Ureter (tissue), 1 donor: ENCODE measurements at places on chromosomes 11 and 22. TPM values are rescaled to one million over a fixed set of nuclear protein-coding genes. Genes with fewer than 3 reads are reported as not detected.

CREB3L1 gene
- 39.6 TPM for total RNA-seq

TUBA8 gene
- total RNA-seq: 2.6 TPM

RAG2 gene
- not detected for total RNA-seq

TSG101 gene
- total RNA-seq: 51.5 TPM

NNMT gene
- total RNA-seq: 141 TPM

OR51B4 gene
- 0.42 TPM for total RNA-seq

NLRP10 gene
- total RNA-seq: not detected

PPARA gene
- total RNA-seq: 29.1 TPM

MUC15 gene
- total RNA-seq: 9.5 TPM

CD151 gene
- total RNA-seq: 241 TPM

GAS2 gene
- total RNA-seq: 12.6 TPM

DUSP8 gene
- total RNA-seq: 6.0 TPM

FOLR3 gene
- not detected for total RNA-seq

PHLDA2 gene
- 15.9 TPM for total RNA-seq

SNX32 gene
- total RNA-seq: 2.6 TPM

AGBL2 gene
- total RNA-seq: 4.9 TPM

CBLIF gene
- not detected for total RNA-seq

SLC22A6 gene
- total RNA-seq: not detected

ACRV1 gene
- not detected for total RNA-seq

SHISA8 gene
- total RNA-seq: not detected

SOX10 gene
- 1.0 TPM for total RNA-seq
